ENCODE measurements at places on chromosomes 7 and 10.

GRCh38 chr7:30351724-30352123 lies 67.3 kb downstream of the ZNRF2 start:
- DNase-seq: no peak

GRCh38 chr7:44279731-44280505 lies 45.5 kb downstream of the CAMK2B start:
- DNase-seq: no peak

GRCh38 chr10:116195583-116195982 lies 77.4 kb downstream of the GFRA1 start:
- DNase-seq: no peak

- DNase-seq: no peak
Measured at GRCh38 chr7:130723784-130724183, 10.2 kb downstream of the KLF14 start.

DNA sequence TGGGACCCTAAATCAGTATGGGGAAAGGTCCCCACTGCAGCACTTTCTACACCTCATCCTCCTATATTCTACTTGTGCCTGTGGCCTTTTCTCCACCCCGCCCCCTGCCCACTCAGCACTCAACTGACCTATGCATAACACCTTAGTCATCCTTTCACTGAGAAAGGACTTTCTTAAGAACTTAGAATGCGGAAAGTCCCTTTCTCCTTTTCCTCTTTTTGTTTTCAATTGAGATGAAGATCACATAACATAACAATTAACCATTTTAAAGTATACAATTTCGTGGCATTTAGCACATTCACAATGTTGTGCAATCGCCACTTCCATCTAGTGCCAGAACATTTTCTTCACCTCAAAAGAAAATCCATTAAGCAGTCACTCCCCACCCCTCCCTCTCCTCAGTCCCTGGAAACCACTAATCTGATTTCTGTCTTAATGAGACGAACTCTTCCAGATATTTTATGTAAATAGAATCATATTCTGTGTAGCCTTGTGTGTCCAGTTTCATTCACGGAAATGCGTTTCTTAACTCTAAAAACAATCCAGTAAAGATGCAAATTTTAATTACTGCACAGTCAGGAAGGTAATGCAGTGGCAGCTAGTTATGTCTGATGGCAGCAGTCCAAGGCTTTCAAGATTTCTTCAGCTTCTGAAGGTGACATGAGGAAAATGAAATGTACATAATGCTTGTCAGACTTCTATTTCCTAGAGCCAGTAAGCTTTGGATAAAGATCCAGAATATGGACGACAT lies 41.7 kb downstream of the FAS start:
- no peak for DNase-seq

DNA sequence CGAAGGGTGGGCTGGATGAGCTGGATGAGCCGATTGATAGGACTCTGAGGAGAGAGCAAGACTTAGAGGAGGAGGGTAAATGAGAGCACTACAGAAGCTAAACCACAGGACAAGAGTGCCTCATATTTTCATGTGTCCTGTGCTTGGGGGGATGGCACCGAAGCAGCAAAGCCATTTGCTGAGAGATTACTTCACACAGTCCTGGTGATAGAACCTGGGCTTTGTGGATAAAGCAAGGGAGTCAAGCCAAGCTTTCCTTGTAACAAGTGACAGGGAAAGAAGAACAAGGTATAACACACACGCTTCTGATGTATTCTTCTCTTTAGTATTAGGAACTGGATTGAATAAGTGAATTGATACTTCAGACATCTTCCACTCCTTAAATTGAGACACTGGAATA lies 253.7 kb downstream of the ANKRD7 start:
- DNase-seq: no peak

GRCh38 chr10:13840036-13840435 lies 253.3 kb downstream of the PRPF18 start:
- DNase-seq: no peak

GRCh38 chr10:95237376-95238170 lies 43.5 kb downstream of the ACSM6 start:
- no peak for DNase-seq

- DNase-seq: no peak
Measured at GRCh38 chr10:63030536-63030935, 102.6 kb upstream of the NRBF2 start.

- no peak for DNase-seq
Measured at GRCh38 chr7:141617280-141617679, 66.1 kb downstream of the AGK start.

DNA sequence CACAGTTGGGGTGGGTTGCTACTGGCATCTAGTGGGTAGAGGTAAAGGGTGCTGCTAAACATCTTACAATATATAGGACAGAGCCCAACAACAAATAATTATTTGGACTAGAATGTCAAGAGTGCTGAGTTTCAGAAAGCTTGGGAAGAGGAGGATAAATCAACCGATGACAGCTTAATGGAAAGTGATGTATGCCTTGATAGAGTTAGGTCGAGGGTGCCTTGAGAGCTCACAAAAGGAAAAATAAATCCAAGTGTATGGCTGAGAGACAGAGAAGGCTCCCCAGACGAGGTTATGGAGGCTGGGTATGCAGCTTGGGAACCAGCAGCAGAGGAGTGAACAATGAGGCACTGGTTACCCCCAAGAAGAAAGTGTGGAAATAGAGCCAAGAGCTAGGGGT lies 211.1 kb downstream of the HDAC9 start:
- peak; percentile 22 for DNase-seq

GRCh38 chr7:26052706-26053105 lies 99.3 kb upstream of the NFE2L3 start:
- no peak for DNase-seq

GRCh38 chr7:107788216-107788615 lies 14.8 kb downstream of the SLC26A3 start:
- DNase-seq: no peak

GRCh38 chr10:20006169-20006870 lies 190.1 kb downstream of the PLXDC2 start:
- DNase-seq: no peak

GRCh38 chr10:131021246-131021895 lies 290.1 kb downstream of the TCERG1L start:
- no peak for DNase-seq

- no peak for DNase-seq
Measured at GRCh38 chr7:155356323-155357105, 58.8 kb downstream of the INSIG1 start.

GRCh38 chr10:118725886-118726500 lies 28.8 kb downstream of the CACUL1 start:
- no peak for DNase-seq

DNA sequence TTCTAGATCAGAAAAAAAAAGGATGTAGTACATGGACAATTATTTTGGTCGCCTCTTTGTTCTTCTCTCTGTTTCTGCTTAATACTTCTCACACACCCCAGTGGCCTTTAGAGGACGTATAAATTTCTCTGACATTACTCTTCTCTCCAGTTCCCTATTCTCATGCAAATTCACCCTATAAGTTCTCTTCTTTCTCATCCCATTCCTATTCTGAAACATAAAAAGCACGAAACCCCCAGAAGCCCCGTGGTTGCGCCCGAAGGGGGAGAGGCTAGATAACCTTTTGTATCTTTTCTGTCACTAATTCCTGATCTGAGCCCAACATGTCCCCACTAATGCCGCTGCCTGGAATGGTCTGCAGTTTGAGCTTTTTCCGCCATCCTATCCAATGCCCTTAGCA lies 136.9 kb downstream of the SKIDA1 start:
- no peak for DNase-seq

- DNase-seq: peak; percentile 65
Measured at GRCh38 chr7:153381275-153382040, 621.9 kb downstream of the ACTR3B start.

DNA sequence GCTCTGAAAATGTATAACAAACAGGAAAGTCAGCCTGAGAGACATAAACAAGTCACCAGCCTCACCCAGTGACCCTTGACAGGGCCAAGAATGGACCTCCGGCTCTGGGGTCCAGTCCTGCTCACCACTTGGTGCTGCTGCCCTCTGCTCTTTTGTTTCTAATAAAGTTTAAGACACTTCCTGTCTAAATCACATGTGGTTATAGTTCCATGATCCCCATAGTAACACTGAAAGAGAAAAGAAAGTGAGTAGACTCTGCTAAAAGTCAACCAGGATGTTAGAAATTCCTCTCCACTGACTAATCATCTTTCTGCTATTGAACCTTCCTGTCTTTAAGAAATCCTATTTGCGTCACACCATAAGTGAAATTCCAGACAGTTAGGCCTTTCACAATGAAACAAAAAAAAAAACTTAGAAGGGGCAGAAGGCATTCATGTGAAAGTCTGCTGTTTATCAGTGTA lies 179.2 kb upstream of the BET1 start:
- DNase-seq: peak; percentile 8

DNA sequence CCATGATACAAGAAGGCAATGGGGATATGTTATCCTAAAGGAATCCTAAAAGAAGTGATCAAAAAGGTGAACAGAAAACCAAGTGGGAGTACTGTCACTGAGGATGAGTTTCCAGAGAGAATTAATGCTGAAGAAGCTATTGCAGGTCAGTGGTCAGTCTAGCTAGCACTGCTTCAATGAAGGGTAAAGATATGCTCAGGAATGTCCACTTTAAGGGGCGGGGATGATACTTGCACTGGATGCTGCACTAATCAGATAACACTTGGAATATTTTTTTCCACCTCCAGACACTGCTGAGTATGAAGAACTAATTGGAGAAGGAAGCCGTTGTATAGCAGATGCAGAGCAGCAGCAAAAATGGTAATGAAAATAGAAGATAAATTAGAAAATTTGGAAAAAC lies 75.3 kb downstream of the LRRC17 start:
- no peak for DNase-seq

- no peak for DNase-seq
Measured at GRCh38 chr7:26857170-26857505, 7.3 kb downstream of the SKAP2 start.

GRCh38 chr7:128697302-128697905 lies 25.3 kb downstream of the GARIN1A start:
- DNase-seq: no peak

- DNase-seq: no peak
Measured at GRCh38 chr7:91556956-91557650, 292.9 kb downstream of the FZD1 start.
